ENCODE measurements at places on chromosomes 4 and X. TPM values are rescaled to one million over a fixed set of nuclear protein-coding genes. Genes with fewer than 3 reads are reported as not detected.
A peak's percentile ranks its signal among the peaks of the same experiment; 100 is the strongest.

DNA sequence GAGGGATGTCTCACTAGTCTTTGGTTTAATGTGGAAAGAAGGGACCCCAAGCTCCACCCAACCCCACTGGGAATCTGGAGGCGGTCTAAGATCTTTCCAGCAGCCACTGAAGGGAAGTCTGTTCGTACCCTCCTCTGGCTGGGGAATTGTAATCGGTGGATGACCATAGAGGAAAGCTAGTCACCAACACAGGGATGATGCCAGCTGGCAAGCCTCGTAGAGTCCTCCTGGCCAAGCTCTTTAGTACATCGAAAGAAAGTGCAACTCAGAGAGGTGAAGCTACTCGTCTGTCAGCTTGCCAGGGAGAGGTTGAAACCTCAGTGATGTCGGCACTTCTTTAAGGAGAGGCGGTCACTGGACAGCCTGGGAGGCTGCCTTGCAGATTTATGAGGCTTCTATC, 58.7 kb downstream of the MAMLD1 start:
- no peak for DNase-seq

- DNase-seq = peak; percentile 32
Observed at GRCh38 chr4:7818399-7818911, 121.2 kb downstream of the AFAP1 start.

- DNase-seq = no peak
Observed at GRCh38 chr4:163193717-163194116, 27.0 kb upstream of the NAF1 start.

GRCh38 chr4:166282081-166282770, 409.2 kb downstream of the TLL1 start:
- no peak for DNase-seq

DNA sequence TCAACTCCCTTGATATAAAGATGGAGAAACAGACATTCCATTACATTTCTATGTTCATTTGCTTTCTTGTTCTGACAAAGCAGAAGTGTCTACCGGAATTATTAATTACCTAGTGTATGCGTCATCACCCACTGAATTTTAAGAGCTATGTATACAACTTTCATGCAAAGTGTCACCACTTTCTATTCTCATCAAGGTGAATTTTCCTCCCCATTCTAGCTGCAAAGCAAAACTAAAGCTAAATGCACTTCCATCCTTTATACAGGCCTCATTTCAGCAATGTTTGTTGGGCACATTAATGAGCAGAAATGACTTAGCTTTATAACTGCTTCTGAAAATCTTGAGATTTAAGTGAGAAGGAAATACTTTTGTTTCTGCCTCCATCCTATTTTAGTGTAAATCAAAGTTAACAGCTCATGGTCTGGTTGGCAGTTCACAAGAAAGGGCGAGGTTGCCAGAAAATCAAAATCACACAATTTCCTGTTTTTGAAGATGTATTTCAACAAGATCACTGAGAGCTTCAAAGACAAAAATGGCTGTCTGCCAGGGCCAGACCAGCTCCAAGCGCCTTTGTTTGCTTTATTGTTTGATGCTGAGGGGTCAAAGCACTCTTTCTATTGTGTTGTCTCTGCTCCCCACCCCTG, 7.2 kb upstream of the FAM9C start:
- DNase-seq = no peak

DNA sequence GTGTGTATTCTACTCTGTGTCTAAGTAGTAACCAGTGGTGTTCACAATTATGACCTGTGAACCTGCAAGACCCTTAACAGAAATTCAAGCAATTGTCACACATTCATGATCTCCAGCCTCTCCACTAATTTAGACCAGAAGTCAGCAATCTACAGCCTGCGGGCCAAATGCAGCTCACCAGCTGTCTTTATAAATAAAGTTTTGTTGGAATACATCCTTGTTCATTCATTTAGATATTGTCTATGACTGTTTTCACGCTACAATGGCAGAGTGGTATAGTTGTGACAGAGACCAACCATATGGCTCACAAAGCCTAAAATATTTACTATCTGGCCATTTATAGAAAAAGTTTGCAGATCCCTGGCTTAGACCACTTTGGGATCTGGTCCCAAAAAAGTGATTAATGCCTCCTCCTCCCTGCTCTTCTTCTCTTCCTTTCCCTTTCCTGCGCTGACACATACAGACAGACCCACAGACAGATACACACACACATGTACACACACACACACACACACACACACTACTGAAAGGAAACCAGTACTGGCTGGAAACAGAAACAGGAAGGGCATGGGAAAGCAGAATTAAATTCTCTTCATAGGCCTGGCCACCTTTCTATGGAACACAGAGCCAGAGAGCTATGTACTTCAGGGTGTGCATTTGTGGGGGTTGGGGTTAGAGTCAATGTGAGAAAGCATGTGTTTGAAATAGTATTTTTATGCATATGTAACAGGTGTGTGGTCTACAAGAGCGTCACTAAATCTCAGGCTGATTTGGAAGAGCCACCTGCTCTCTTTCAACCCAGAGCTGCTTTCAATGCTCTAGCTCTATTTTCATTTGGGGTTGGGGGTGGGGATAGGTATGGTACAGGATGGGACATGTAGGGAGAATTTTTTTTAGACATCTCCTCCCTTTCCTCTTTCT, 49.7 kb upstream of the TMEM164 start:
- no peak for DNase-seq

DNA sequence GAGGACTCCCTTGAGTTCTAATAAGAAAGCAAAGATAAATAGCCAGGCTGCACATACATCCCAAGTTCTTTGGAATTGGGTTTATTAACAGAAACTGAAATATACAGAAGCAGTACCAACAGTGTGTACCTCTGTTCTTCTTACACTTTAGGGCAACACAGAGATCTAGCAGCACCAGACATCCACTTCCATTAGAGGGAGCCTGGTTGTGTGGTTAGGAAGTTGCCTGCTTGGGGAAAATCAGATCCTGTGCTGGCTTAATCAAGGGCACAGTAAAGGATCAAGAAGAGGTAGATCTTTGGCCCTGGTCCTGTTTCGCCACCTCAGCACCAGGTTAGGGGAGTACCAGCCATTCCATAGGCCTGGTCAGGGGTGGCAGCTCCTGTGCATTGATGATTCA, 231.1 kb upstream of the ARHGAP24 start:
- DNase-seq = no peak

DNA sequence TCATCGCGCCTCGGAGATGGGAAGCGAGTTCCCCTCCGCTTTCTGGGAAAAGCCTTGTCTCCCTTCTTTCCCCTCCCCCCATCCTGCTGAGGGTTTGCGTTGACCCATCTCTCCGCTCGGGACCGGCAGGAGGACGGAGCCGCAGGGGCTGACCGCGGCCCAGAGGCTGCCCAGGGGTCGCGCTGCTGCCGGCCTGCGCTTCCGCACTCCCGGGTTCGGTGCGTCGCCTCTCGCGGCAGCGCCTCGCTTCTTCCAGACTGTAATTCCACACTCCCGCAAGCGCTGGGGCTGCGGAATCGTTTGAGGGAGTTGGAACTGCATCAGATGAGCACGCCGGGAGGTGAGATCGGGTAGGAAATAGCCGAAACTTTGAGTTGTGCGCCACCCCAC, 88.3 kb downstream of the BCOR start:
- DNase-seq = no peak

DNA sequence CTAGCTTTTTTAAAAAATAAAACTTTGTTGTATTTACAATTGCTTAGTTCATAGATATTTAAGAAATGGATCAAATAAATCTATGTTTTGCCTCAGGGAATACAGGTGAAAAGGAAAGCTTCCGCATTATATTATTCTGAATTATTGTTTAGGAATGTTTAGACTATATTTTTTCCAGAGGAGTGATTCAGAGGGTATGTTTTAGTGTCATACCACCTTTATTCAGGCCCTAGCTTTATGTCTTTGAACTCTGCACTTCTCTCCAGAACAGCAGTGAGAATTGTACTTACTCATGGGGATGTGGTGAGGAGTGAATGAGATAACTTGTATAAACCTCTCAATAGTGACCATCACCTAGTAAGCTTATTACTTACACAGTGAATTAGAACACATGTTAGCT, 14.0 kb downstream of the SLIT2 start:
- no peak for DNase-seq

DNA sequence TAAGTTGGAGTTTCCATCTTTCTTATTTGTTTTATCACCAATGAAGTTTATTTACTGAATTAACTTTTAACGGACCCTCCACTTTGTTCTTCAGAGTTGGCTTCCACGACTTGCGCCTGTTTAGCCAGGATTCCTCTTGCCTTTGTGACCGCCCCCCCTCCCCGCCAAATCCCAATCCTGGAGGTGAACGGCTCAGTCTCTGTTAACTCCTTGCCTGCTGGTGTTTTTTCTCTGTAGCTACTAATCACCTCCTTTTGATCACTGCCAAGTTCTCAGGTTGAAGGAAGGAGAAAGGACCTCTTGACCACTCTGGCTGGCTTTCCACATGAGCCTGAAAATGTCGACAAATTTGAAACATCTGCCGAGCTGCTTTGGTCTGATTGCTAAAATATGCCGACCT, 46.8 kb upstream of the BCOR start:
- no peak for DNase-seq

GRCh38 chrX:132426695-132427281, 62.0 kb downstream of the MBNL3 start:
- DNase-seq = peak; percentile 16

GRCh38 chr4:126958482-126958881, 674.3 kb upstream of the INTU start:
- DNase-seq = no peak

The RASSF6 gene
- total RNA-seq = under 0.01 TPM

The SPANXC gene
- total RNA-seq = 107 TPM

All from RPMI7951 (cell line).